ENCODE measurements at places on chromosomes 16 and 17.

GRCh38 chr16:48361012-48361411 is 24.2 kb downstream of the SIAH1 start:
- no peak for DNase-seq

- peak; percentile 73 for DNase-seq
Measured at GRCh38 chr17:45143767-45144198, 4.5 kb upstream of the HEXIM1 start.

DNA sequence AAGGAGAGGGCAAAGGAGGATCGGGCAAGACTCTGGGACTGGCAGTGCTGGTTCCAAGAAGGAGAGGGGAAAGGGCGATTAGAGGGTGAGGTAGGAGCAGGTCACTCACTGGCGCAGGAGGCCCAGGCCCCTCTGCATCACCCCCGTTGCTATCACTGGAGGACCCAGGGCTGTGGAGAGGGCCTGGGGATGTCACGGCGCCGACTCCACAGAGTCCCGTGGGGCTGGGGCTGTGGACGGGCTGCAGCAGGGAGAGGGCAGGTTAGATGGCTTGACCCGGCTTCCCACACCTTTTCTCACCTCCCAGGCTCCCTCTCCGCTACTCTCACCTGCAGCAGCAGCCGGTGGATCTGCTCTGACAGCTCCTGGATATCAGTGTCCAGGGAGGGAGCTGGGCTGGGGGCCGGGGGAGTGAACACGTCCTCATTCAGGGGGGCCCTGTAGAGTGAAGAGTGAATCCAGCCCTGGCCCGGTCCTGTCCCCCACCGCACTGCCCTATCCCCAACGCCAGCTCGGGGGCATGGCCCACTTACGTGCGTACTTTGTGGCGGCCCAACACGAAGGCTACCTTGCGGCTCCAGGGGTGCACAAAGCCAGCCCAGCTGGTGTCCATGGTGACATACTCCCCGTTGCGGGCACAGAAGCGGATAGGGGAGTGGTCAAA is 4.9 kb downstream of the PER1 start:
- DNase-seq = no peak

DNA sequence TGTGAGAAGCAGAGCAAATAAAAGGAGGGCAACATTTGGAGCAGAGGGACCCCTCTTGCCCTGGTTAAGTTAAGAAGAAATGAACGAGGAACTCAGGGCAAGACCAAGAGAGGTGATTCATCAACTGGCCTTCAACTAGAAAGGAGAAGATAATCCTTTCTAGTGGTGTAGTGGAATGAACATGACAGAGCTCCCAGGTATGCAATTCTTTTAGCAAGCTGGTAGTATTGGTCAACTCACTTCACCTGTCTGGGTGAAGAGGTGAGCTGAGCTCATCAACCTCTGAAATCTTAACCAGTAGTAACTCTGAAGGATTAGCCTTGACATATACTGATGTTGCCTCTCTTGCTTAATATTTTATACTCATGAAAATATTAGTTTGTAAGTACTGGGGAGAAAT is 1024.7 kb upstream of the GOT2 start:
- DNase-seq = no peak

DNA sequence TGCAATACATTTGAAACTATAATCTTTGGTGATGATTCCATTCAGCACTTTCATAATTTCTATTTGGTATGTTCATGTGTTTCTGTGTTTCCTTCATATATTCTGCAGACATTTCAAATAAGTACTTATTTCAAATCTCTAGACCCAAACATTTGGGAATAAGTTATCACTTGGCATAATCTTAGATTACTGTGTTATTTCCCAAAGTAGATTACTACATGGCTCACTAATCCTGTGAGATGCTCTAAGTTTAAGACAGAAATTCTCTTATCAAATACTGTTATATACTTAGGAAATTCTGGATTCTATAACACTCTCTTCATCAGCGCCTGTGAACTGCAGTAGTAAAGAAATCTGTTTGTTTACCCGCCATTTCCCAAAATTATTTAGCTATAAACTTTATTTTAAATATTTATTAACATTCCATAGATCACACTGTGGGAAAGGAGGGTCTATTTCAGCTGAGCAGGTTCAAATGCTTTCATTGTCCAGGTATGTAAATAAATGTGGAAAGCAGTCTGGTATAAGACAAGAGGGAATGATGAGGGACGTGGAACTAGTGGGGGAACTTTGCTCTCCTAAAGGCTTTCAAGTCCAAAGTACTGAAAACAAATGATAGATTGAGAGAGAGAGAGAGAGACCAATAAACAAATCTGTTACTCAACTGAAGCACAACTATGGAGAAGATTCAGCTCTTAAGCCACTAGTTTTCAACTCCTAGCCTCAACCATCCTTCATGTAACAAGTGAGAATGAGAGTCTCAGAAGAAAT is 61.8 kb upstream of the TOM1L1 start:
- DNase-seq = no peak

Measured in C1 segment of cervical spinal cord (tissue), 14 donors.